ENCODE measurements at places on chromosomes 3 and 15.

GRCh38 chr15:33460166-33460805 lies 149.5 kb downstream of the RYR3 start:
- no peak for DNase-seq

- no peak for DNase-seq
Observed at GRCh38 chr15:72584006-72584405, 70.5 kb upstream of the GOLGA6B start.

- no peak for DNase-seq
Observed at GRCh38 chr3:55636300-55637195, 149.4 kb upstream of the WNT5A start.

- DNase-seq = no peak
Observed at GRCh38 chr15:37218351-37218916, 118.1 kb upstream of the MEIS2 start.

GRCh38 chr3:9185701-9186100 lies 63.7 kb downstream of the SRGAP3 start:
- DNase-seq = no peak

- no peak for DNase-seq
Observed at GRCh38 chr15:76756381-76756780, 148.8 kb downstream of the SCAPER start.

DNA sequence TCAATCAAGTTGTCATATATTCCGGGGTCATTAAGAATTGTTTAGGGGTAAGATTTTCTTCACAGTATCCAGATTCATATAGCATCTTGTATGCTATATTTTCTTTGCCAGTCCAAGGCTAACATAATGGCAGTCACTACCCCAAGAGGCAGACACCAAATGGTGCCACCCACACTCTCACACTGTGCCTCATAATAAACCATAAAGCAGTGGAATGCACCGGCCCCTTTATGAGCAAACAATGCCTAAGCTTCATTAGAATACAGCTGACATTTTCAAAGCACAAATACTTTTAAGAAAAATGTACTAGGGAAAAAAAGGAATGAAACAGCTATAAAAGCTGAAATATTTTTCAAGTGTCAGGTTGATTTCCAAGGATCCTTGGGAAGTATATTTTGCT lies 121.6 kb downstream of the TFDP2 start:
- peak; percentile 78 for DNase-seq

GRCh38 chr15:59453474-59454215 lies 15.7 kb downstream of the FAM81A start:
- no peak for DNase-seq

GRCh38 chr3:43180027-43180426 lies 74.1 kb upstream of the POMGNT2 start:
- no peak for DNase-seq

- DNase-seq = peak; percentile 77
Observed at GRCh38 chr3:150925751-150926201, 20.5 kb upstream of the MINDY4B start.

GRCh38 chr3:9332250-9333030 lies 30.4 kb upstream of the THUMPD3 start:
- no peak for DNase-seq

DNA sequence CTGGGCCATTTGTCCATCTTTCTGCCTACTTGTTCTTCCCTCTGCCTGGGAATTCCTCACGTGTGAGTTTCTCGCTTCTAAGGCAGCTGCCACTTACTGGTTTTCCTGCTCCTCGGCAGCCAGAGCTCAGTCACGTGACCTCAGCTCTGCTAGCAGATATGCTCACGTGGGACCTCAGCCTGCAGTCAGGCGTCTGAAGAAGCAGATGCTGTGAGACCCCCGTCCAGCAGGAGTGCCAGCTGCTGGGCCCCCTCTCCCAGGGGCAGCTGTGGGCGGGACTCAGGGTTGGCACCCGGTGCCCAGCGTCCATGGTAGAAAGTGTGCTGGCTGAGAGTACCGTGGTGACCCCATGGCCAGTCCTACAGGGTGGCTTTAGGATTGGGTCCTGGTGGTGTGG lies 161.3 kb upstream of the TLE3 start:
- peak; percentile 77 for DNase-seq

DNA sequence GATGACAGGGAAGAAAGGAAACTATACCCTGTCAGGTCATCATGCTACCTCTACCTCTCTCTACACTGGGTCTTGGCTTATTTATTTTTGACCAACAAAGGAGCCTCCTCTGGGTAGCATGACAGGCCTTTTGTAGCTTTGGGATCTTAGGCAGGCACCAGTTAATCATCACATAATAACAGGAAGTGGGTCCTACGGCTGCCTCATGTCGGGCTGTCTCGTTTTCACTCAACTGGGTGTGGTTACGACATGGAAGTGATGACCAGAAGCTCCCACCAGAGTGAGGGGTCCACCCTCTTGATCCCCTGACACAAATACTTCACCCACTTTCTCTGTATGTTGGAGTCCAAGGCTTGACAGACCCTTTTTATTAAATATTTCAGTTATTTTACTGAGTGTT lies 105.3 kb downstream of the CD47 start:
- peak; percentile 12 for DNase-seq

DNA sequence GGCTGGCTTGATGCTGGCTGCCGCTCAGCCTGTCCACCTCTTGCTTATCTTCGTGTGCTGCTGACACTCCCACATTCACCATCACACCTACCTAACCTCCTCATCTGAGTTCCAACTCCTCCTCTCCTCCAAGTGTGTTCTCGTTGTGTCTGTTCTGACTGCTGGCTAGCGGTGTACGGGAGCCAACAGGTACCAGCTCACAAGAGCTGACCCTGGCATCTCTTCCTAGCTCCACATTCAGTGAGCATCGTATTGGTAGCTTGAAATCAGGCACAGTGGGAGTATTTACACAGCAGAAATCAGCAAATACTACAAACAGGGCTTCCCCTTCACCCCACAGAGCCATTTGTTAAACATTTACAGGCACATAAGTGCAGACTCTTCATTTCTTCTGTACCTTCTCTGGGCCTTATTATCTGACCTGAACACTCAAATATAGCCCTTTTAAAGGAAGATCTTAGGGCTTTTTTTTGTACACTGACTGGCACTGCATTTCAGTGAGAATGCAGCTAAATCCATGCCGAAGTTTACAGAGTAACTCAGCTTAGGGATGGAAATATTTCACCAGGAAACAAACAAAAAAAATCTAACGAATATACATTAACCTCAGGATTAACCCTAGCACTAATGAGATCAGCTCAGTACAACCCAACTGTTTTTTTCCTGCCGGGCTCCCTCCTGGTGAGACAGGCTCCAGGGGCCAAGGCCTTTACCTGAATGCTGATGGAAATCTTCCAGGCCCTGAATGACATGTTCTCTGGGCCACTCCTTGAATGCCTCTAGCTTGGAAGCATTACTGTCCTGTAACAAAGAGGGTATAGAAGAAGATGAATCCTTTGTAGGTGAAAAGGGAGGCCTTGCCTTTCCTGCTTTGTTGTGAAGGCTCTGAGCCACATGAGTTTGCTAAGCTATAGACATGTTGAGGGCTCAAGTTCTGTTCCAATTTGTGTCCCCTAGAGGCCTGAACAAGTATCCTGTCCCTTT lies 150.5 kb upstream of the LPP start:
- DNase-seq = peak; percentile 57

DNA sequence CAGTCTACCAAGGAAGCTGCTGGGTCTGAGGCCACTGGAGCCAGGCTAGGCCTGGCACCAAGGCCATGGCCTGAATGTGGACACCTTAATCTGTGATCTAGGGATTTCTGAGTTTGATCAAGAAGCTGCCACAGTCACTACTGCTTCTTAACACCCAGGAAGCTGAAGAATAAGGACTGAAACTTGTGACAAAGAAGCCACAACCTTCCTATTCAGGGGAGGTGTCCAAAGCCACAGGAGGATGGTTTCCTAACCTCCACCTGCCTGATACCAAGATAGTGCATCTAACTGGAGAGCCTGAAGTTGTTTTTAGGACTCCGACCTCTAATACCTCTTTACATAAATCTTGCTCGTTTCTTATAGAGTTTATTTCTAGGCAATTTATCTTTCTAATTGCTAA lies 5.5 kb upstream of the ANO10 start:
- no peak for DNase-seq

- DNase-seq = no peak
Observed at GRCh38 chr3:62605413-62606068, 232.2 kb upstream of the FEZF2 start.

- no peak for DNase-seq
Observed at GRCh38 chr15:90823455-90823974, 44.9 kb upstream of the FURIN start.

DNA sequence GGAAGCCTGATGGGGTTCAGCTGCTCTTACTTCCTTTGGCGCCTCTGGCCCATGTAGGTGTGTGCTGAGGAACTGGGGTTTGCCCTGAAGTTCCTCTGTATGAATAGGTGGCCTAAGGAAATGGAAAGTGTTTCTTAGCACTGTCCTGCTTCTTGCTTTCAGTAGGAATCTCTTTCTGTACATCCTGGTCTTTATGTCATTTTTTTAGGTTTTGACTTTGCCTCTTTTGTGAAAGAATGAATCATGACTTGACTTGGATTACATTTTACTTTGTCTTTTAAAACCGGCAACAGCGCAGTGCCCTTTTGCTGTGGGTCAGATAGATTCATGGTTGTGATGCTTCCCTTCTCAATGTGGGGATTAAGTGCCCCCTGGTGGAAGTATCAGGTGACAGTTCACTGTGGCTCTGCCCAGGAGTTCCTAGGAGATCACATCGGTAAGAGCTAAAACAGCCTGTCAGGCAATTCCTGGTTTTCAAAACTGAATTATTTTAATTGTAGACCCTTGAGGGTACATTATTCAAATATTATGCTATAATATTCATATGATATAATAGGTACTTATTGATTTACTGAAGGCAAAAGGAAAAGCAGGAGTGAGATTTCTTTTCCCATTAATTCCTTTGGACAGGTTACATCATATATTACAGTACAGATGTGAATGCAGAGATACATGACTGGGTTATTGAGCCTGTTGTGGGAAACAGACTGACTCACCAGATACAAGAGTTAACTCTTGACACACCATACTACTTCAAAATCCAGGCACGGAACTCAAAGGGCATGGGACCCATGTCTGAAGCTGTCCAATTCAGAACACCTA lies 95.4 kb downstream of the HCN4 start:
- DNase-seq = peak; percentile 48

- DNase-seq = no peak
Observed at GRCh38 chr3:125148836-125149235, 63.7 kb downstream of the SLC12A8 start.

DNA sequence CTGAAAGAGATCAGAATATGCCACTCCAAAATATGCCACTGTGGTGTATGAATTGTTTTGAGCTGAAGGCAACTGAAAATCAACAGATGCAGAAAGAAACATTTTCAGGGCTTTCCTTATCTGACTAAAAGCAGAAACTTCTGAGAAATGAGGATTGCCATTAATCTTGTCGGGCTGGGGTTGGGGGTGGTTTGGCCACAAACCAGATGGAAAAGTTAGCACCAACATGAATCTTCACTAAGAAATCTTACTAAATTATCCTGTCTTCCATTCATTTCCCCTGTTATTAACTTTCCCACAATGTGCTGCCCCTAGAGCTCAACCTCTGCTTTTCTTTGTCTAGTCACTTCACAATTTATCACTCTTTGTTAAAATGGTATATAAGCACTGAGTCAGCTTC lies 229.9 kb upstream of the GADL1 start:
- no peak for DNase-seq

- DNase-seq = no peak
Observed at GRCh38 chr3:172461530-172462138, 13.4 kb upstream of the GHSR start.

- DNase-seq = no peak
Observed at GRCh38 chr3:129618186-129618820, 11.8 kb upstream of the PLXND1 start.

DNA sequence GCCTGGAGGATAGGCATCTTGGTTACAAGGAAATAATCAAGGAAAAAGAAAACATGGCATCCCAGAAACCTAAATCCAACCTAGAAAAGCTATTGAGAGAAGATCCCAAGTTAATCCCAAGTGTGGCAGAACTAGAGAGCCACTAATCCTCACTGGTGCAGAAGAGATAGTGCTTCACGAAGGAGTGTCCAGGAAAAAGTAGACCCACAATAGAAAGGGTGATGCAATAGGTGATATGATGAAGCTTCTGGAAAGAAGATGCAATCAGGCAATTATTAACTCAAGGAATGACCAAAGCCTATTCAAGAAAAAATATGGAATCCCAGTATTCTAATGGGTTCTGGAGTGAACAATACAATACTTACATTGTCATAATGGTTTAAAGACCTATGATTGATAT lies 95.2 kb downstream of the AQP9 start:
- DNase-seq = no peak

- no peak for DNase-seq
Observed at GRCh38 chr3:177693616-177694264, 496.5 kb upstream of the TBL1XR1 start.

GRCh38 chr3:37338500-37338899 lies 164.1 kb upstream of the LRRFIP2 start:
- no peak for DNase-seq

GRCh38 chr3:56133423-56133822 lies 334.8 kb downstream of the ERC2 start:
- no peak for DNase-seq

GRCh38 chr3:138187296-138188012 lies at the start of gene ARMC8:
TSS of gene ARMC8 (plus strand) at chr3:138187301. CDS start at chr3:138187555, 254 bp downstream.
- peak; percentile 94 for DNase-seq

- no peak for DNase-seq
Observed at GRCh38 chr15:80002267-80002666, 31.3 kb upstream of the BCL2A1 start.

- DNase-seq = no peak
Observed at GRCh38 chr15:90988296-90988695, 6.0 kb downstream of the PRC1 start.

DNA sequence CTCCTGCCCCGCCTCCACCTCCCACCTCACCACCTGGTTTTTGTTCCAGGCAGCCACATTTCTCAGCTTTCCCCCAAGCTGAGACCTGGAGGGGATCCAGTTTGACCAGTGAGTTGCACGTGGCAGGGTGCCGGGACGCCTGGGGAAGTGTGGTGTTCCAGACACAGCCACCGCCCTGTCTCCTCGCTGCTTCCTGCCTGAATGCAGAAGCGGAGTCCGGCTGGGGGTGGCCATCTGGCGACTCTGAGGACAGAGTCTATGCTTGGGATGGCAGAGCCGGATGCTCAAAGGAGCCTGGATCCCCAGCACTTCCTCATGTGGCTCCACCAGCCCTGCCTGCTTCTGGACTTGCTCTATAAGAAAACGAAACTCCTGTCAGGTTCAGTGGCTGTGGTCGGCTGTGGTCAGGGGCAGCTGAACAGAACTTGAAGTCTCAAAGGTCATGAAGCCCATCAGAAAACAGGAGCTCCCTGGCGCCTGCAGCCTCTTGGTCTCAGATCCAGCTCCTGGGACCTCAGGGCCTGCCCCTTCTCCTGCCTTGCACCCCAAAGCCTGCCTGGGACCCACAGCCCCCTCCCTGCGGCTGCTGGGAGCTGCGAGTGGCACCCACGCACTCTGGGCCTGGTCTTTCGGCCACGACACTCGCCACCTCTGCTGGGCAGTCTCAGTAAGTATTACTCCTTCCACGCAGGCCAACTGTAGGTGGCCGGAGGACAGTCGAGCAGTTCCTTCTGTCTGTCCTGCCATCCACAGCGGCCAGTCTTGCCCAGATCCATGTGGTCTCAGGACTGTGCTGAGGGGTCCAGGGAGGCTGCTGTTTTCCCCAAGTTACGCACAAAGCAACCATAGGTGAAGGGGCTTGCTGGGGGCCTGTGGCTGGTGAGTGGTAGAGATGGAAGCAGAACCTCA lies 112.8 kb upstream of the MEF2A start:
- no peak for DNase-seq

GRCh38 chr3:156548041-156548687 lies 6.8 kb downstream of the SSR3 start:
- no peak for DNase-seq
